ENCODE measurements at places on chromosomes 16 and 17.

DNA sequence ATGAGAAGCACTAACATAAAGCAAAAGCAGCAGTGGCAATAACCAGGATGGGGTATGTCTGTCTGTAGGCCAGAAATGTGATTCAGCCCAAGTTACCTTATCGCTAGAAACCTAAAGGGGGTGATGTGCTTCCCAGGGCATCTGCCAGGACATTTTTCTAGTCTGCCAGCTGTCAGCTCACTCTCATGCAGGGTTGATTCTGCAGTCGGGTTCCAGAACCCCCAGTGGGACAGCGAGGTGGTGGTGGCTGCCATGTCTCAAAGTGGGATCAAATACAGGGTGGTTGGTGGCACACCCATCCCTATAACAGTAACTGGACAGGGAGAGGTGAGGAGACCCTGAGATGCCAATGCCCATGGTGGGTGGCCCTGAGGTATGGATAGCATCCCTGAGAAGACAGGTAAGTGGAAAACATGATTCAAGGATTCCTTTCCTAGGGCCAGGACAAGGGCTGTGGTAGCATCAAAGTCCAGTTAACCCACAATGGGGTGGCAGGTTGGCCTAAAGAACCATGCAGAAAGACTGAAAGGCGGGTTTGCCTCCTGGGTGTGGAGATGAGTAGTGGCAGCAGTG lies 84.3 kb downstream of the TNFRSF13B start:
- DNase-seq, result no peak

DNA sequence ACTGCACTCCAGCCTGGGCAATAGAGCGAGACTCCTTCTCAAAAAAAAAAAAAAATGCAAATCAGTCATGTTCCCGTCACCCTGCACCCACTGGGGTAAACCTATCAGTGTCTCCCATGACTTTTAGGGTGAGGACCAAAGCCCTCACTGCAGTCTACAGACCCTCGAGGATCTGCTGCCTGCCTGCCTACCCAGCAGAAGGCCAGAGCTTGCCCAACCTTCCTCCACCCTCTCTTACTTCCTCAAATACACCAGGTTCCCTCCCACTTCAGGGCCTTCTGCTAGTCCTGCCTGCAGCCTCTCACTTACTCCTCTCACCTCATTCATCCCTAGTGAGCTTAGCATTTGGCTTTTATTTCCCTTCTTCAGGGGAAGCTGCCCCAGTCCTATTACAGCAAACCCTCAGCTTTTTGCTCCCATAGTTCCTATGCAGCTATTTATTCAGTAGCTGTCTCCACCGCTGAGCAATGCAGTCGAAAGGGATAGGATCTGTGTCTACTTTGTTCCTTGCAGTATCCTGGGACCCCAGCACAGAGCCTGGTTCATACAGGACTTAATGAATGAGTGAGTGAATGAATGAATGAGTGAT lies 17.8 kb upstream of the TOB1 start:
- no peak for DNase-seq

DNA sequence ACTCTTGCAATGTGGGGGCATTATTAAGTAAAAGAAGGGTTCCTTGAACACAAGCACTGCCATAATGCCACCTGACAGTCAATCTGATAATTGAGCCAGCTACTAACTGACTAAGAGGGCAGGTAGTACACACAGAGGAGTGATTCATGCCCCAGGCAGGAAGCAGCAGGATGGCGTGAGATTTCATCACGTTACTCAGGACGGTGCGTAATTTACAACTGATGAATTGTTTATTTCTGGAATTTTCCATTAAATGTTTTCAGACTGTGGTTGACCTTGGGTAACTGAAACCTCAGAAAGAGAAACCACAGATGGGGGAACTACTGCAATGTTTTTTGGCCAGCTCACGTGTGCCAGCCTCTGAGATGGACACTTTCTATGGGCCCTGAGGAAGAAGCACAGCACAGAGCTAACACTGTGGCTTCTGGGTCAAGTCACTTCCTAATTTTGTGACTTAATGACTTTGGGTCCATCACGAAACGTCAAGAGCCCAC lies 46.7 kb downstream of the C17orf67 start:
- peak; percentile 88 for DNase-seq

DNA sequence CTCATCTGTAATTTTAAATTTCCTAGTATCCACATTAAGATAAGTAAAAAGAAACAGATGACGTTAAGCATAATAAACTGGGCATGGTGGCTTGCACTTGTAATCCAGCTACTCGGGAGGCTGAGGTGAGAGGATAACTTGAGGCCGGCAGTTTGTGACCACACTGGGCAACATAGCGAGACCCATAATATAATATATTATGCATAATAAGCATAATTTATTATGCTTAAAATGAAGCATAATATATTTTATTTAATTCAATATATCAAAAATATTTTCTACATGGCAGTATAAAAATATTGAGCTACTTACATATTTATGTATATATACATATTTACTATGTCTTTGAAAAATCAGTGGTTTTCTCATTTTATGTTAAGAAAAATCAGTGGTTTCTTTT lies 128.3 kb downstream of the GOSR1 start:
- no peak for DNase-seq

DNA sequence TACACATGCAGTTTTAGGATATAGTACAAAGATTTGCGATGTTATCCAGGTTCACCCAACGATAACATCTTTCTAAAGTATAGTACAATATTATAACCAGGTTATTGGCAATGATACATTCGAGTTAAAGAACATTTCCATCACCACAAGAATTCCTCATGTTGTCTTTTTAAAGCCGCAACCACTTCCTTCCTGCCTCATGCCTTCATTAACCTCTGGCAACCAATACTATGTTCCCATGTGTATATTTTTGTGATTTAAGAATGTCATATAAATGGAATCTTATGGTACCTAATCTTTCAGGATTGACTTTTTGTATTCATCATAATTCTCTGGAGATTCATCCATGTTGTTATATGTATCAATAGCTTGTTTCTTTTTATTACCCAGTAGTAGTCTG lies 1183.2 kb downstream of the CDH11 start:
- DNase-seq, result no peak

DNA sequence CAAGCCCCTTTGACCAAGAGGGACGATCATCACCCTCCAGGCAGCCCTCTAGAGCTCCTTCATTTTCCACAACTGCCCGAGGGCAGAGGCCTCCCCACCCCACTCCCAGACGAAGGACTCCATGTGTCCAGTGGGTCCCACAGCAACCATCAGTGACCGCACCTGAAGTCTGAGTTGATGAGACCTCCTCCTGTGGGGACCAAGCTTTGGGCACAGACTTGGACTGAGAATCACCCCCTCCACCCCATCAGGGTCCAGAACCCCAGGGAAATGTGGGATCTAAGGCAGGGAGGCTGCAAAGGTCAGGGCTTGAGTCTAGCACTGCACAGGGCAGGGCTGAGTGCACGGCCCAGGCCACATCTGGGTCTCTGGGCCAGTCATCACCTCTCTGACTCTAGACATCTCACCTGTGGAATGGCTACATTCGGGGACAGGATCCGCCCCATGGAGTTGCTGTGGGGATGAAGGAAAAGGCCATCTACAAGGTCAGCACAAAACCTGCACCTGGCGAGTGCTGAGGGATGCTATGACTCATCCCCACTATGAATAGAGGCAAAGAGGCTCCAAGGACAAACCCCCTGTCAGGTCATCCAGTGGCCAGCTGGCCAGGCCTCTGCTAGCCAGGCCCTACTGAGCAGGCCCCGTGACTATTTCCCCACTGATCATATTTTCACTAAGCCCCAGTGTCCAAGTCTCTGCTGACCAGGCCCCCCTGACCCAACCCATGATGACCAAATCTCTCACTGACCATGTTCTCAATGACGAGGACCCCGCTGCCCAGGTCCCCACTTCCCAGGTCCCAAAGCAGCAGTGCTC lies 38.4 kb downstream of the TNFRSF13B start:
- no peak for DNase-seq

- DNase-seq, result no peak
Observed at GRCh38 chr17:34249061-34249460, 6.0 kb upstream of the CCL2 start.

DNA sequence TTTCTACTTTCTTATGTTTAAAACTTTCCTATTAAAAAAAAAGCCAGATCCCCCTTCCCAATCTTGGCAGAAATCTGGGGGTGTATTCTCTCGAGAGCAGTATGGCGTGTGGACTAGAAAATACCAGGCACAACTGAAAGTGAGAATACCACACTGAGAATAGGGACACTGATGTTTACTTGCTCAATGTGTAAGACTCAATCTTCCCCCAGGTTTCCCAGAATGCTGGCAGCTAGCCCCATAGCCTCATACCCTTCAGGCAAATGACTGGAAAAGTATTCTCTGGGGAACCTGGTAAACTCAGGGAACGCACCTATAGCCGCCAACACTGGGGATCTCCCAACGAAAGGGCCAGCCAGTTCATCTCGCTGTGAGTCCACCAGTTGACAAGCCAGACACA lies 15.3 kb downstream of the ZZEF1 start:
- no peak for DNase-seq

DNA sequence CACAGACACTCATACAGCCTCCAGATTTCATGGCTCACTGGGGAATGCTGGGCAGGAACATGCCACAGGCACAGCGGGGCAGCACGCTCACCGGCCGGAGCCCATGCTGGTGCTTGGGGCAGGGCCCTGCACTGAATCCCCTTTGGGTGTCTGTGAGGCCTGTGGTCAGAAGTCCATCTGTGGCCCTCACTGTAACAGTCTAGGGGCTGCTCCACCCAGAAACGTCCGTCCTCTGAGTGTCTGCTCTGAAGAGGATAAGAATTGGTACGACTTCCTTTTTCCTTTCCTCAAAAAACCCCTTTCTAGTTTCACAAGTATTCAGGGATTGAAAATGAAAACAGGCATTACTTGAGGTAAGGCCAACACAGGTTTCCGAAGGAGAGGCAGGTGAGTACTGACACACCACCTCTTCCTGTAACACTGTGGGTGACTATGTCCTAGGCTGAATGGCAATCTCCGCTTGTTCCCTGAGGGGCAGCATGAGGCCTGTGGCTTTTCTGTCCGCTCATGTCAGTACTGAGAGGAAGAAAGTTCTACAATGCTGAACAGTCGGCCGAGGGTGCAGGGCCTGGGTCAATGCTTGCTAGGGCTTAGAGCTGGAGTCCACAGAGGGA lies 42.5 kb downstream of the TMEM11 start:
- no peak for DNase-seq

DNA sequence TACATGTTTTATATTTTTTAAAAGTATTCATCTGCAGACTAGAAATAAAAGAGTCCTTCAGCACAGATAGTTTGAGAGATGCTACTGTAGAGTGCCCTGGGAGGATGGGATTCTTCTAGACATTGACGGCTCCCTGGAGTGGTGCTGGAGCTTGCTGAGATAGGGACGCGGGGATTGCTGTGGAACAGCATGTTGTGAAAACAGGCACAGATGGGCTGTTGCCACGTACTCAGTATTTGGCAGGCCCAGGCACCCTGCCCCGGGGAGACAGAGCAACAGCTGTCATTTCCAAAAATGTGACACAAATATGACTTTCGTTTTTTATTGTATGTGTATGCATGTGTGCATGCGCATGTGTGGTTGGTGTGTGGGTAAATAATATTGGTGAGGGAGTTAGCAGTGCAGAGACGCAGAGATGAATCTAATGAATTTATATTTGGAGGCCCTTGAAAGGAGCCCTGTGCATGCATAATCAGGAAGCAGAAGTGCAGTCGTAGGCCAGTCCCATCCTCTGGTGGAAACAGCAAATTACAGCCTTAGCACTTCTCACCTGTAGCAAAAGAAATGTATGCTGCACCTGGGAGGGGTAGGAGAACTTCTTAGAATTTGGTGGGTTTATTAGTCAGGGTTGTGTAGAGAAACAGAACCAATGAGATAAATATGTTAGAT lies 6.2 kb upstream of the ABCA8 start:
- no peak for DNase-seq

DNA sequence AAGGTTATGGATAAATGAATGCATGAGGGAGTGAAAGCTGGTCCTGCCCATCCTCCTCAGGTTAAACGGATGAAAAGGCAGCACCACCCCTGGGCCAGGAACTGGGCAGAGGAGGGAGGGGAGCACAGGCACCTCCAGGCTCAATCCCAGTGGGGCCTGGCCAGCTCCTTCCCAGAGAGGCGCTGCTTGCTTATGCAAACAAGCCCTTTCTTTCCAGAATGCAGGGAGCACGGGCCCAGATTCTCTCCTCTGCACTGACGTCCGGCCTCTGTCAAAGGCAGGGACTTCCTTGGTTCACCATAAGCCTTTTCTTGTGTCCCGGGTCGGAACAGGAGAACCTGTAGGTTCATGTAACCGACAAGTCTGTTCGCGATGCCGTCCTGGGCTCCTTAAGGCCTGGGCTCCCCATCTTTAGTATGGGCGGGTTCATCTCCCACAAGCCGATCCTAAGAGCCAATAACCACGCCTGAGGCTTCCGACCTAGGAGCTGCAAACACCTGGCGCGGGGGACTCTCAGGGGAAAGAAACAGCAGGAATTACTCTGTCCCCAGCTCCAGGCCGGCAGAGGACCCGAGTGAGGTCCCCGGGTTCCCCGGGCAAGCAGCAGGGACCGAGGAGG lies 16.3 kb downstream of the ENPP7 start:
- no peak for DNase-seq

DNA sequence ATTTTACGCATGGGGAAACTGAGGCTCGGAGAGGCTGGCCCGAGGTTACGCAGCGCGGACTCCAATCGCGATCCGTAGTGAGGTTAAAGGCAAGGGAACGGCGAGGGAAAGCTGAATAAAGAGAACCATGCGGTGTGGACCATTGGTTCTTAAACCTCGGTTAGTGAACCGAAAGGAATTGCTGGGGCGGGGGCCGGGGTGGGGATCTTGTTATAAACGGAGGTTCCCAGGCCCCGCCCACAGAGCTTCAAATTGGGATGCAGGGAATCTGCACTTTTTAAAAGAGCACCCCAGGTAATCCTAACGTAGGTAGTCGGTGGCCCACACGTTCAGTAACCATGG lies 524 bp downstream of the IQCK start:
- no peak for DNase-seq

DNA sequence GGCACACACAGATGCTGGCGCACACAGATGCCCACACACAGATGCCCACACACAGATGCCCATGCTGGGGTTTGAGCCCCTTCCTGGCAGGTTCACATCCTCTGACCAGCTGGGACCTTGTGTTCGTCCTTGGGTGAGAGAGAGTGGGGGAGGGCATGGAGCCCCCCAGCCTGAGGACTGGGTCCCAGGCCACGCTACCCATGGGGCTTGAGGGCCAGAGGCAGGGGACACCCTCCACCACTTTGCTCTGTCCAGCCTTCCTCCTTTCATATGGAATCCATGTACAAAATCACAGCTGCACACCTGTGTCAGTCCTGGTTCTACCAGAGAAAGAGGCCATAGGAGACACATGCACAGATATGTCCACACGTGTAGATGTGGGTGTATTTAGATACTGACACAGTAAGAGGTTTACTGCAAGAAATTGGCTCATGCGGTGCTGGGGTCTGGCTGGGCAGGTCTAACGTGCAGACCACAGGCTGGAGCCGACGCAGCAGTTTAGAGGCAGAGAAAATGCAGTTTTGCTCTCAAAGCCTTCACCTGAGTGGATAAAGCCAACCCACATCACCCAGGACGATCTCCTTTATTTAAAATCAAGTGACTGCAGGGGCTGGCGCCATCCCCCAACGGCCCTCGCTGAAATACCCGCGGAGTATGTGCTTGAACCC lies 10.8 kb downstream of the SLC22A31 start:
- no peak for DNase-seq

GRCh38 chr17:77274096-77274845 lies 133.5 kb downstream of the SEC14L1 start:
- no peak for DNase-seq

GRCh38 chr17:37465069-37465616 lies 24.5 kb upstream of the DUSP14 start:
- no peak for DNase-seq

GRCh38 chr16:22165508-22166285 lies 3.4 kb downstream of the SDR42E2 start:
- DNase-seq, result no peak

- DNase-seq, result no peak
Observed at GRCh38 chr16:72723781-72724180, 324.1 kb downstream of the ZFHX3 start.

All from HS-27A (cell line).